ENCODE measurements at places on chromosomes 12 and 14.
A peak's percentile ranks its signal among the peaks of the same experiment; 100 is the strongest.

- DNase-seq, result no peak
These were observed 817 bp upstream of the IPO8 start for GRCh38 chr12:30696486-30696885.

DNA sequence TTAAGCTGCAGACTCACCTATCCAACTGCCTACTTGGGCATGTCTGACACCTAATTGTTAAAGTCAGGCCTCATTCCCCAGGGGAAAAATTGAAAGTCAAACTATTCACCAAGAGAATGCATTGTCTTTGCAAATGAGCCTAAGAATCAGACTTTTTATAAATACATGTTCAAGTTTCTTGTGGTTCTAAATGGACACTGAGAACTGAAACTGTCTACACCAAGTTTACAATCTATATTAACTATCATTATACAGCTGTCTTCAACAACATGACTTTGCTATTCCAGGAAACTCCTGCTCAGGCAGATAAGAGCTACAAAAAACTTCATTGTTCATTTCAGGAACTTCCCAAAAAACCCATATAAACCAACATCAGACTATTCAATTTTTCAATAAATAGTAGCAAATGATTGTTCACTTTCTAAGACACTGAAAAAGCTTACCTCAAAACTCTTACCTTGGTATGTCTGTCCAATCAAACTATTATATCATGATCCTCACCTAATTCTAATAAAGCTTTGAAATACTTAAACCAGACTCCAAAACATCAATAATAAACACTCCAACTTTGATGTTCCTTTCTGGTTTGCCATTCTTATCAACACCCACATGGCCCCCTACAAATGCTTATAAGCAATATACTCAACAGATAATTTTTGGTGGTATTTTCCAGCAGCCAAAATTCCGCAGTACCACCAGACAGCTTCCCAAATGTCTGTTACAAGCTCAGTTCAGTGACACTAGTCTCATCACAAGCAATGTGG lies 24.2 kb downstream of the CDK17 start:
- no peak for DNase-seq

DNA sequence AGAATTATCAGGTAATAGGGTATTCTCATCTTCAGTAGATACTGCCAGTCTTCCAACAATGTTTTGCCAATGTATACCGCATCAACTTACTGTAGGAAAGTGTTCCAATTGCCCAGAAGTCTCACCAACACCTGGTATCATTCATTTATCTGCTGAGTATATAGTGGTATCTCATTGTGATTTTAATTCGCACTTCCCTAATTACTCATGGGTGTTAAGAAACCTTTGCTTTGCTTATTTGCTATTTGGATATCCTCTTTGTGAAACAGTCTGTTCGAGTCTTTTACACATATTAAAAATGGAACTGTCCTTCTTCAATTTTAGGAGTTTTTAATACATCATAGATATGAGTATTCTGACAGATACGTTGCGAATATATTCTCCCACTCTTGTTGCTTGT lies 6.1 kb downstream of the TM7SF3 start:
- DNase-seq, result no peak

DNA sequence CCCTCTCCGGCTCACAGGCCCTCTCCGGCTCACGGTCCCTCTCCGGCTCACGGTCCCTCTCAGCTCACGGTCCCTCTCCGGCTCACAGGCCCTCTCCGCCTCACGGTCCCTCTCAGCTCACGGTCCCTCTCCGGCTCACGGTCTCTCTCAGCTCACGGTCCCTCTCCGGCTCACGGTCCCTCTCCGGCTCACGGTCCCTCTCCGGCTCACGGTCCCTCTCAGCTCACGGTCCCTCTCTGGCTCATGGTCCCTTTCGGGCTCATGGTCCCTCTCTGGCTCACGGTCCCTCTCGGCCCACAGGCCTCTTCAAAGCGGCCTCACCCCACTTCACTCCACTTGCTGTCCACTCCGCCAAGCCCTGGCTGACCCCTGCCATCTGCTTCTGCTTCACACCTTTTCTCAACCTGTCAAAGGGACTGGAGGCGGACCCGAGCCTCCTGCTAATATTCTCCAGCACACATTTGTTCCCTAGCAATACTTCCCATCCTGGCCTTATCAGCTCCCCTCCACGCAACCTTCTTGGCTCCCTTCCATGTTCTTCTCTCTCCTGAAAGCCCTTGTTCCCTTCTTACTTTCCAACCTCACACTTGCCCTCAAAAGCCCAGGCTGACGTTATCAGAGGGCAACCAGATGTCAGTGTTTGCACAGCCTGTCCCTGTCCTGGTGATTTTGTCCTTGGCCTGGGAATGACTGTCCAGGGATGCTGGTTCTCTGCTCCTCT lies 176.7 kb downstream of the CALM1 start:
- DNase-seq, result no peak

GRCh38 chr12:96036765-96037455 lies 1.5 kb upstream of the LTA4H start:
- no peak for DNase-seq

DNA sequence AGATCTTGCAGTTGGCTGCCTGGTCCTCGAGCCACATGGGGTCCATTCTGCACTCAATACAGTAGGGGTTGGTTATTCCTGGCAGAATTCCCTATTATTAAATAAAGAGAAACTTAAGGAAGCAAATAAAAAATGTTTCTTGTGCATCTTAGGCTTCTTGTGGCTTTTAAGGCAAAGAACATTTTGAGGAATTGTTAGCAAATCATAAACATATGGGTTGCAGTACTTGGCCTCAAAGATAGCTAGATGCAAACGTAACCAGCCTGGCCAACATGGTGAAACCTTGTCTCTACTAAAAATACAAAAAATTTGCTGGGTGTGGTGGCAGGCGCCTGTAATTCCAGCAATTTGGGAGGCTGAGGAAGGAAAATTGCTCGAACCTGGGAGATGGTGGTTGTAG lies 50.8 kb upstream of the KCNA5 start:
- DNase-seq, result no peak

DNA sequence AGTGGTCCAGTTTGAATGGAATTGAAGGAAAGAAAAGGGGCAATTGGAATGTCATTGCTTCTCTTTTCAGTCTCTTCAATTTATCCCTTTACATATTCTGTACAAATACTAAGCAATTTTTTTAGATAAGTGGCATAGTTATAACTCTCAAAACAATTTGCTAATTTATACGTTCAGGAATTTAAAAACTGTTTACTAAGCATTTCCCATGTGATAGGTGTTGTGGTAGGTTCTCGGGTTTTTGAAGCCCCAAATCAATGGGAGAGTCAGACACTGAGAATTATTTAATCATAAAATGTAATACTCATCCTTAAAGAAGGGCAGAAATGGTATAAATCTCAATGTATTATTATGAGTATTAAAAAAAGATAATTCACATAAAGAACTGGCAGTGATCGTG lies 197.1 kb downstream of the CNTN1 start:
- DNase-seq, result no peak

- no peak for DNase-seq
These were observed 457.4 kb upstream of the ATP2B1 start for GRCh38 chr12:90166012-90166411.

- DNase-seq, result peak; percentile 63
These were observed 136.3 kb downstream of the AEBP2 start for GRCh38 chr12:19575337-19576243.

DNA sequence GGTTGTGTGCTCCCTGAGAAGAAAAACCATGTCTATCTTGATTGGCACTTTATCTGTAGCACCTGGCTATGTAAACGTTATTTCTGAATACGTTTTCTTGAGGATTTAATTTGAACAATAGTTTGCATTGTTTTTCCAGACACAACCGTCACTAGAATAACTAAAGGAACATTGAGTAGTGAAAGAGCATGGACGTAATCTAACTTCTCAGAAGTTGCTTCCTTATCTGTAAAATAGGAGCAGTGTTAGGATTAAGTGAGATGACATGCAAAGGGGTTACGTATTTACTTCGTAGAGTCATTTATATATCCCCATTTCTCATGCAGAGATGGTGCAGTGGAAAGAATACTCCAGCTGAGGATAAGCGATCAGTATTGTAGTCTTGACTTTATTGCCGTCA lies 8.1 kb downstream of the AEBP2 start:
- DNase-seq, result no peak

DNA sequence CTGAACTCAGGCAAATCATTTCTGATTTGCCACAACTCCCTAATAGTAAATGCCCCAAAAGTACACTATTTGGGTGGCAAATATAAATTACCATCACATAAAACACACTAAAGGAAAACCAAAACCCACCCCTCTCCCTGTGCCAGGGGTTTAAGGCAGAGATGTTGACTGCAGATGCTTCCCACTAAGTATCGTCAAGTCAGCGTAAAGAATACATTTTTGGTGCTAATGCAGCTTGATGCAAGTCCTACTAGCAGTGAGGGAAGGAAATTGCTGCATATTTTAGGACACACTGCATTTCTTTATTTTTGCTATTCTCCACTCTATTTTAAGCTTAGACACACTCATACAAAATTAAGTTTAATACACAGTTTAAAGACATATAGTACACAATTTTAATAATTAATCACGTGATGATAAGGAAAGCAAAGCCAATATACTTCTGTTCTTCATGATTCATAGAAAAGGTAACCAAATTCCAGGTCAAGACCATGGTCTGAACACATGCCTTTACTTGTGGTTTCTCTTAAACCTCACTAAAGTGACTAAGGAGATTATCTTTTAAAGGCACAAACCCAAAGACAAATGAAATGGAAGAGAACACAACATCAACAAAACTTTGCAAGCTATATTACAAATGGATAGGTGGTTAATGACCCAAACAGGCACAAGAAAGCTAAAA lies 162.2 kb downstream of the STXBP6 start:
- no peak for DNase-seq

DNA sequence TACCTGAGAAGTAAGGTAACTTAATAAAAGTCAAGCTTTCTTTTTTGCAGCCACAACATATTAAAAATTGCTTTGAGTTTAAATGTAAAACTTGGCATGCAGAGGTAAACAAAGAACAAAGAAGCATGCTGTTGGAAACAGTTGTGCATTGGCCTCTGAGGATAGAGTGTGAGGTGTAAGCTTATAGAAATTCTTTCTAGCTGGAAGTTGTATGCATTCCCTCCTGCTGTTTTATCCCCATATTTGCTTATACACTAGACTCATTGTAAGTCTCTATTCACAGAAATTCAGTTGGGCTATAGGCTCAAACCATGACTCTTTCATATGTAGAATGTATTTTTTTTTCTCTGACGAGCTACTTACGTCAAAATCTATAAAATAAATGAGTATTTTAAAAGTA lies 316.3 kb downstream of the SLC6A15 start:
- DNase-seq, result no peak

DNA sequence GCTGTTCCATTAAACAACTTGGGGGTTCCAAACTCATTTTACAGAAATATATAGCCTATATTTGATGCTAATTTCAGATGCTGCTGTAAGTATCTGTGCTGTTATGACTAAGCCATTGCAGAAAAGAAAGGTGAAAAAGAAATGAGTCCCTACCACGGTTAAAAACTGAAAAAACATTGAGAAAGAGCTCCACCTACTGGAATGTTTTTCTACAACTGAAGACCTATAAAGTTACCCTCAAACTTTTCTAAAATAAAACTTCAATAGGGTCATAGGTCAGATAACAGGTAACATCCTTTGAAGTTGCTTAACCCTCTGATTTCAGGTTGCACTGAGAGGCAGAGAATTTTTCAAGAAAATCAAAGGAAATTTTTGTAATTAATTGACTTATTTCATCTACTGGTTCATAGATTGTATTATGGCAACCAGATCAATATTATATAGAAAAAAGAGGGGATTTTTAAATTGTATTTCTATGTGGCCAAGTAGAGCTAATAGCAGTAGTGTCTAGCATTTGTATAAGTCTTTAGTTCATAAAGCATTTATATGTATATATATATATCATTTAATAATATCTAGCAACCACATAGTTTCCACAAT lies 279.9 kb downstream of the RPS29 start:
- DNase-seq, result peak; percentile 7

- DNase-seq, result no peak
These were observed 28.6 kb downstream of the MED13L start for GRCh38 chr12:116248930-116249329.

DNA sequence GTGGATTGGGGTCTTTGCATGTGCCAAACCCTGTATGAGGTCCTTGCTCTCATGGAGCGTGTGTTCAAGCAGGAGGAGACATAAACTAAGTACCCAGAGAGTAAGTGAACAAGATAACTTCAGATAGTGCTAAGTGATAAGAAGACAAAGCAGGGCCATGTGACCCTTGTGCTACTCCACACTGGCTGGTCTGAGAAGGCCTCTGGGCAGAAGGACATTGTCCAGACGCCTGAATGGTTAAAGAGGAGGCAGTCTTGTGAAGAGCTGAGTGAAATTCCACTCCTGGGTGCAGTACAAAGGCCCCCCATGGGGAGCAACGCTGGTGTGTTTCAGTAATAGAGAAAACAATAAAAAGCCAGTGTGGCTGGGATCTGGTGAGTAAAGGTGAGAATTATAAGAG lies 93.3 kb upstream of the RIC8B start:
- no peak for DNase-seq

DNA sequence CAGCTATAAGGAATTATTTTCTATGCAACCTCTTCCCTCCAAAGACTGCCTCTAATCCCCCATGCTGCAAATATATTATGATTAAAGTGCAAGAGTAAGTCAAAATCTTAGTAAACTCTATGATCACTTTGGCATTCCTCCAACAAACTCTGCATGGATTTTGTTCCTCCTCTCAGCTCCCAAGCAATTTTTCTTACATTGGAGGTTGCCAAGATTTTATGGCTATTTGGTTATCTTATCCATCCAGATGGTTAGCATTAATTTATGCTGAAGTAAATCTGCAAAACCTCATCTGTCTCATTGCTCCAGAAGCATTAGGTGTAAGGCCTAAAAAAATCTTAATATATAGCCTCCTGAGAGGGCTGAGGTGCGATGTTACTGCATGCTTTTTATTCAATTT lies 228.1 kb downstream of the CHST11 start:
- no peak for DNase-seq

DNA sequence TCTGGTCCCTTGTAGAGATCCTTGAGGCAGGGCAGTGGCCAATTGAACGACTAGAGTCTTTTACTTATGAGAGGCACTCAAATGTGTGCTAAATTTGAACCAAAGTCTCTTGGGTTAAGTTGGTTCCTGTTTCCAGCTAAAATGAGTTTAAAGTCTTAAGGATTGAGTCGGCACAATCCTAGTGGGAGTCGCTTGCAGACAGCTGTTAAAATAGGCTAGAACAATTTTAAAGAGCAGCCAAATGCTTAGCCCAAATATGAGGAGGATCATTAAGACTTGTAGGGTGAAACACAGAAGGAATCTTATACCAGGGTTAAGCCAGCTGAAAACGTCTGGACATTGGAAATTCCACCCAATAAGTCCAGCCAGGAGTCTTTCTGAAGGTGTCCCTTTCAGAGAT lies 216.1 kb downstream of the NUBPL start:
- DNase-seq, result no peak

- DNase-seq, result no peak
These were observed 65.1 kb upstream of the KTN1 start for GRCh38 chr14:55514819-55515490.

DNA sequence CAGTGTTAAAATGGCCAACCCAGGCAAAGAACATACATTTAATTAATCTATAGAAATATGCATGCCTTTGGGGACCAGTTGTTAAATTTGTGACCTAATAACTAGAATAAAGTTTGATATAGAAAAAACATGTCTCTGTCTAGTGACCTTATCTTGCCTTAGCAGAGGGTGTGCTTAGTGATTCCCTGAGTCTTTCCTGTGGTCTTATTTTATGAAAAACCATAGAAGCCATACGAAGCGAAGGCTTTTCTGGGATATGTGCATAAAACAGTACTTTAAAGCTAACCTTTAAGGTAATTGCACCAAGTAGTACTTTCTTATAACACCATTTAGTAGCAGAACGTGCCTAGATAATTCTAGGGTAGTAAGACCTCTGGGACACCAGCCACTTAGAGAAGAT lies 379.4 kb downstream of the ZFP36L1 start:
- DNase-seq, result no peak

- DNase-seq, result no peak
These were observed 62.2 kb downstream of the IFNG start for GRCh38 chr12:68097386-68097785.
